Stimulated activated CD4-positive, alpha-beta T cell treated with anti-CD3 and anti-CD28 coated beads, TNF-alpha, amount 100 ng/mL, for 4 hours (primary cell): ENCODE measurements at places on chromosomes 2 and 18.

DNA sequence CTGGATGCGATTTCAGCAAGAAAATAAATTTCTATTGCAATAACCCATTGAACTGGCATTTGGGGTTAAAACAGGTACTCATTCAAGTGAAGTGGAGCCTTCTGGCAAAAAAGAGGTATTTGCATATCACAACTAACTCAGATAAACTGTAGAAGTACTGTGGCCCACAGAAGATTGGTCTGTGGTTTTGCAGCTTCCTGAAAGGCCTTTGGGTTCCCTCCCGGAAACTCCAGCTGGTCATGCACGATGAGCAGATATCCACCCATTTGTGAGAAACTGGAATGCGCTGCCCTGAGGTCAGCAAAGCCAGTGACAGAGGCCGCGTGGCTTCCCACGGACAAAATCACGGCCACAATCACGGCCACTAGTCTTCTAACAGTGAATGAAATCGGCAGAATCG lies 106.3 kb downstream of the EPHA4 start:
- no peak for DNase-seq

DNA sequence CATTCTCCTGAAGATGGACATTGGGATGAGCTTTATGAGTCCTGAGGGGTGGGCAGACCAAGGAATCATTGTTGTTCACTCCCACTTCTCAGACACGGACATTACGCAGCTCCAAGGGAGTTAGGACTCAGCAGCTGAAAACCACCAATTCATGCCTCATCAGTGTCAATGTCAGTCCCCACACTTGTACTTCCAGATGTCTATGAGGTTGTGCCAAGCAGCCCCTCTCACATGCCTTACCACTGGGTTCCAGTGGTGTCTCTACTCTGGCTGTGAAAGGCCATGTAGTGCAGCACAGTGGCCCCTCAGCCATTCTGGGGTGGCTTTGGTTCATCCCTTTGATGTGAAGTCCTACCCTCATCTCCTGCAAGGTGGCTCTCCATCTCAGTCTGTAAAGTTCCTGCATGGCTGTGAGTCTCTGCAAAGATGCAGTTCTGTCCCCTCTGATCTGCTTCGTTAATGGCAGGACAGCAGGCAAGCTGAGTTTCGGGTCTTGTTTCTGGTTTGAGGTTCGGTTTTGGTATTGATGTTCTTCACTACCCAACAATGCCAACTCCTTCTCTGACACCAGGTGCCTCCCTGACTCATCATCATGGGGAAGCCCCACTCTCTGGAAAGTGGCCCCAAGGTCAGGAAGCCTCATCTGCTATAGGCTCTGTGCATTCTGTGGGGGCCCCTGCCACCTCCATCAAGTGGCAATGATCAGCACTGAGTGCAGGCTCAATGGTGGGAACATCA lies 14.0 kb upstream of the COL6A3 start:
- DNase-seq: peak; percentile 68

DNA sequence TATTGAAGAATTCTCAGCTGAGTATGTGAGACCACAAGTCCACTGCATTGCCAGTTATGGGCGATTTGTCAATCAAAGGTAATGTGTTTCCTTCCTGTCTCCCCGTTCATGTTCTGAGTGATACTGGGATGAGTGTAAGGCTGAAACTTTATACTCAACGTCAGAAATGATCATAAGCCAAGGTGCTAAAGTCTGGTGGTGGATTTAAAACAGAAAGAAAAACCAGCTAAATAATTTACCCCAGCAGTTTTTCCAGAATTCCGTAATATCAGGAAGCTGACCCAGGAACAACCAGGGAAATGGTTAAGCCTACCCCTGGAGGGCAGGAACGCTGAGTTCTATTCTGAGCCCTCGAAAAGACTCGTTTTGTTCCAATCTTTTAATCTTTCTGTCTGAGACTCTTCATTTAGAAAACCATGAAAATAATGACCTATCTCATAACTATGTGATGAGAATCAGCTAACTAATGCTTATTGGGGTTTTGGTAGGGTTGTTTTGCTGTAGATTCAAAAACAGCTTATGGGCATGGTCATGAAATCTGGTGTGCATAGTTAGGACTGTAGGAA lies 149.6 kb downstream of the LAMA3 start:
- DNase-seq: no peak

GRCh38 chr2:47205576-47206141 lies 50.6 kb upstream of the STPG4 start:
- DNase-seq: no peak

- no peak for DNase-seq
These were observed 431.2 kb upstream of the CHST9 start for GRCh38 chr18:27616324-27616723.

DNA sequence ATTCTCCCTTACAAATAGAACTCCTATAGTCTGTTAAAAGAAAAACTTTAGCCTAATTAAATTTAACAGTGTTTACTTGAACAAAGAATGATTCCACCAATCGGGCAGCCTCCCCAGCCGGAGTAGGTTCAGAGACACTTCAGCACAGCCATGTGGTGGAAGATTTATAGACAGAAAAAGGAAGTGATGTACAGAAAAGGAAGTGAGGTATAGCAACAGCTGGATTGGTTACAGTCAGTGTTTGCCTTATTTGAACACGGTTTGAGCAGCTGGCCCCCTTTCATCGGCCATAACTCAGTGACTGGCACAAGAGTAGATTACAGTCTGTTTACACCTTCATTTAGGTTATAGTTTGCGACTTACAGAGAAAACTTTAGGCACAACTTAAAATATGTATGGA lies 2.1 kb upstream of the SKA1 start:
- no peak for DNase-seq

DNA sequence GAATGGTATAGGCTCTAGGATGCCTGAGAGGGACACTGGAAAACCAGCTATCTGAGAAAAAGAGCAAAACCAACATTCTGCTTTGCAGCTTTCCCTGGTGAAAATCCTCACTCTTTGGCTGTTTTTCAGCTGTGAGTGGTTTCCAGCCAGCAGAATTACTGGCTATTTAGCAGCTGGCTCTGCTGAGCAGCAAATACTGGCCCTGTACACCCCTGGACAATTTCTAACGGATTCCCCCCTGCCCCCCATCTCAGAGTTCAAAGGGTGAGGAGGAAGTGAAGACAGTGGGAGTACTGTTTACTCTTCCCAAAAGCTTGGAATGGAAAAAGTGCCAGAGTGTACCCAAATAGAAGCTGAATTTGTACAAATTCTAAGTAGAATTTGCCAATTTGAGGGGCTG lies 26.1 kb upstream of the IMP4 start:
- no peak for DNase-seq

DNA sequence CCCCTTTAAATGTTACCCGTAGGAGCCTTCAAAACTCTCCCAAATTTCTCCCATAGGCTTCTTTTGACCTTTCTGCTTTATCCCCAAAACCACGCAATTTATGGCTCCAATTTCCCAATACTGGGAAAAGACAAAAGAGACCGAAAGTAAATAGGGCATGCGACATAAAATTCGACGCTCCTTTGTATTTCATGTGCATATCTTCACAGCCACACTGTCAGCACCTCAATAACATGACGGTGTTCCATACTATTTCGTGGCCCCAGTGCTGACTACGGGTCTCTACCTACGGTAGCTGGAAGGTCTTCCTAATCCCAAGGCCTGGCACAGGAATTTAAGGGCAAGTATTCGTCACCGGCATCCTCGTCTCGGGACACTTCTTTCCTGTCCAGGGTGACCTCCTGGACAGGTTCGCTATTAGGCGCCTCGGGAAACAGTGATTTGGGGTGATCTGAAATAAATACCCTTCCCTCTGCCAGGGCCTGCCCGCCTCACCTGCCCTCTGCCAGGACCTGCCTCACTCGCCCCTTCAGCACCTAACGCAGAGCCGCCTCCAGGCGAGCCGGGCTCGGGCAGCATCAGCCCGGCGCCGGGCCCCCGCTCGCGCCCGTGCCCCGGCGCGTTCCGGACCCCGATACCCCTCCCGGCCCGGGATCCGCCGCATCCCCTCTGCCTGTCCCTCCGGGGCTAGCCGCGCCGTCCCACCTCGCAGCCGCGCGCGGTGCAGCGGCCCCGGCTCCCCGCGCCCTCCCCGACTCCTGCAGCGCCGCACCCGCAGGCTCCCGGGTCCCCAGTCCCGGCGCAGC lies 680 bp downstream of the DTNB start:
- peak; percentile 53 for DNase-seq

GRCh38 chr2:159892990-159893810 lies 95.2 kb upstream of the CD302 start:
- no peak for DNase-seq

DNA sequence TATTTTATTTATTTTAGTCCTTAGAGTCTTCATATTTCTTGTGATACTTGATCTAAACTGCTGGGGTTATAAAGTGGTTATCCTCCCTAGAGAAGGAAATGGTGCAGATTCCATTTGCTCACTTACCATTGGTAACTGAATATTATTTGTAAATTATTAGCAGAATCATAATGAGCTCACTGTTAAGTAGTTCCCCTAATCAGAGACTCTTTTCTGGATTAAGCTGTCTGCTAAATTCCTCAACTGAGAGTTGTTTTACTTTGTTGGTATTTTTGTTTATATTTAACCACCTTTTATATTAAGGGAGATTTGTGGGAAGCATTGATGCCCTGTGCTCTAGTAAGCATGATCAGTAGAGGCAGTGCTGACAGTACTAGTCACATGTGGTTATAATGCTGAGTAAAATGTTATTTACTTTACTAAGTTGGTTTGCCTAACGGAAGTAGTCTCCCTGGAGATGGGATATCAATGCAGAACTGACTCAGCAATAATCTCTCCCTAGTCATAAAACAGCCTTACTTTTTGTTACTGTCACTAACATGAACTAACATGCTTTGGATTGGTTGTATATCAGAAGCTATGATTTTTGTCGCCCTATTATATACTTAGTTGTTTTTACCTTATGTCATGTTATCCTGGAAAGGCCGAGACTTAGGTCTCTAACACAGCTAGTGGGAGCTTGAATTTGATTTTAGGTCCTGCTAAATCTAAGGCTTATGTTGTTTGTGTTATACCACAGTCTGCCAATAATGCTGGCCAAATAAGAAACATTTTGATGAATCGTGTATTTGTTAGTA lies 166.7 kb downstream of the MCFD2 start:
- no peak for DNase-seq
